A549 (cell line): ENCODE measurements at places on chromosomes 4 and X.

DNA sequence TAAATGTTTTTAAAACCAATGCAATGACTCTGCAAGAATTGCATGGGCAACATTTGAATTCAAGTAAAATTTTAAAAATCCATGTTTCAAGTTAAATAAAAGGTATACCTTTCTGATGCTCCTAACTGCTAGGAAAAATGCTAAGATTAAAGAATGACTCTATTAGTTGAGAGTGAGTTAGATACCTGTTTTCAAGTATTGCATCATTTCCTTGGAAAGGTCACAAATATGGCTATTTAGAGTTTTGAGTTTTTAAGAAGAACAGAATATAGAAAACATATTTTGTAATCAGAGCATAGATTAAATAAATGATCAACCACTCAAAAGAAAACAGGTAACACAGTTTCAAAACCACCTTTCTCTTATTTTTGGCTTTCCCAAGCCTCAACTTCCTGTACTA, 18.3 kb upstream of the NPY2R start:
- DNase-seq = no peak

- DNase-seq = peak; percentile 40
Measured at GRCh38 chrX:101595739-101596419, 21.9 kb downstream of the ARMCX6 start.

DNA sequence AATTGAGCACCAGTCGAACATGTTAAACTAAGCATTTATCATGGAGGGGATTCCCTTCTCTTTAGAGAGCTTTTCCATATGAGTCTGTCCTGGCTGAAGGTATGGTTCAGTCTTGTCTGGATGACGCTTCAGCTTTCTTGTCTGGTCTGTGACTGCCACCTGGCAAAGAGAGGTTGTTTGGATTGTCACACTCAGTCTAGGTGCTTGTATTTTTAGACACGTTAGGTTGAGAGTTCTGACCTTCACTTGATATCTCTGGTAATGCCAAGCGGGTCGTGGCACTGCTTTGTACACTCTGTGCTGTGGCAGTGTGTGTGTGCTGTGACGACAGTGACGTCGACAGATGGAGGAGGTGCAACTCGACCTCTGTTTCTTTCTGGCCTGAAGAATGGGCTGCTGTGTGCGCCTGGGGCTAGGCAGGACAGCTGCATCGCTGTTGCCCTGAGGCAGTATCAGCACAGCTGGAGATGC, 12.6 kb downstream of the NOCT start:
- DNase-seq = no peak

- no peak for DNase-seq
Measured at GRCh38 chr4:184331268-184331995, 113.8 kb upstream of the ENPP6 start.

DNA sequence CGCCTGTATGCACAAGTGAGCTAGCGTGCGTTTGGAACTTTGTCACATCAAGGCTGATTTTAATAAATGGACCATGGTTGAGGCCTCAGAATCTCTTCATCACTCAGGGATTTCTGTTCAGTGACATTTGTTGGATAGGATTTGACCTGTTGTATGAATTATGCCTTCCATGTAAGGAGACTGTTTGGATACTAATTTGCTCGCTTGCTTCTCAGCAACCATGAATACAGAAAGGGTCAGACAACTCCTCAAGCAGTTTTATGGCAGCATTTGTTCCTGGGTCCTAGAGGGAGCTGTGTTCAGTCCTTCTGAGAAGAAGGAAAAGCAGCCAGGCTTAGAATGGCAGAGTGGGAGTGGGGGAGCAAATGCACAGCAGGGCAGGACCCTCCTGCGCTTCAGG, 269.7 kb upstream of the LCORL start:
- no peak for DNase-seq

DNA sequence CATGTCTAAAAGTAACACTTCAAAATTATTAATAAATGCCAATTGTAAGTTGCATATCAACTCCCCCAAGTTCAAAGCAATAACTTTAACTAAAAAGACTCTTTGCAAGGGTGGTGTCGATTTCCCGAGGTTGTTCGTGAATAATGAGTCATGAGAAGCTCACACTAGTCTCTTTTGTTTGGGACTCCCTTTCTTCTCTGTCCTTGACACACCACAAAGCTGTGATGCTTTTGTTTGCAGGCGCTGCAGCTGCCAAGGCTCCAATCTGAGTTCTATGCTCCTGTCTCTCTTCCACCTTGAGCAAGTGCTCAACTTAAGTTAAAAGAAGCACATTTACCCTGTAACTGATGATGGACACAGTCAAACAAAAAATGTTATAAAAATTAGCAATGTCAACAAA, 65.9 kb downstream of the FAT1 start:
- no peak for DNase-seq

GRCh38 chr4:26056406-26056805, 142.4 kb downstream of the SMIM20 start:
- no peak for DNase-seq

DNA sequence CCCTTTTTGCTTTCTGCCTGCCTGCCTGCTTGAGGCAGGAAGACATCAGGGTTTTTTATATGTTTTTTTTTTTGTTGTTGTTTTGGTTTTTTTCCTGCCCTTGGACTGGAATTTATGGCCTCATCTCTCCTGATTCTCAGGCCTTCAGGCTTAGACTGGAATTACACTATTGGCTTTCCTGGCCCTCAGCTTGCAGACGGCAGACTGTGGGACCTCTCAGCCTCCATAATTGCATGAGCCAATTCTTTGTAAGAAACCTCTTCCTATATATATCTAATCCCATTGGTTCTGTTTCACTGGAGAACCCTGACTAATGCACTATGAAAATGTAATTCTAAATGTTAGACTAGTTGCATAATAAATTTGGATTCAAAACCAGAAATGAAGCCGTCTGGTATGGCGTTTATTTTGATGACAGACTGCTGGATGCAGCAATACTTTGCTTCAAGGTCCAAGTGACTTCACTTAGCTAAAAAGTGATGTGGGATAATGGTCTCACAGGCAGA, 59.0 kb downstream of the SEL1L3 start:
- no peak for DNase-seq

DNA sequence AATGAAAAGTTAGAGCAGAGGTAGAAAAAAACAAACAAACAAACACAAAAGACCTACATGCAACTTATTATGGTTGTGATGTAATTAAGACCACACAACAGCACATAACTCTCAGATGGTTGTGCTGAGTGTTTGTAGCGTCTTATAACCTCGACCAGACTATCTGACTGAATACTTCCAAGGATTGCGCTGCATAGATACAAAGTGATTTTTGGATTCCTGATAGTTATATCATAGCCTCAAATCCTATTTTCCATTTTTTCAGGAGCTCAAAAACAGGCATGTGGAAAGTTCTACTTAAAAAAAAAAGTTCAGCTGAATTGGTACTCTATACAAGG, 236.1 kb downstream of the SPRY1 start:
- DNase-seq = no peak

- no peak for DNase-seq
Measured at GRCh38 chr4:144357975-144358374, 217.5 kb upstream of the GYPA start.

GRCh38 chr4:127304356-127304755, 328.4 kb upstream of the INTU start:
- no peak for DNase-seq

GRCh38 chr4:136357556-136357955, 1174.7 kb downstream of the PCDH18 start:
- no peak for DNase-seq

GRCh38 chr4:7507381-7507780, 72.7 kb upstream of the PSAPL1 start:
- no peak for DNase-seq

- DNase-seq = no peak
Measured at GRCh38 chr4:182808673-182809416, 108.3 kb downstream of the DCTD start.

DNA sequence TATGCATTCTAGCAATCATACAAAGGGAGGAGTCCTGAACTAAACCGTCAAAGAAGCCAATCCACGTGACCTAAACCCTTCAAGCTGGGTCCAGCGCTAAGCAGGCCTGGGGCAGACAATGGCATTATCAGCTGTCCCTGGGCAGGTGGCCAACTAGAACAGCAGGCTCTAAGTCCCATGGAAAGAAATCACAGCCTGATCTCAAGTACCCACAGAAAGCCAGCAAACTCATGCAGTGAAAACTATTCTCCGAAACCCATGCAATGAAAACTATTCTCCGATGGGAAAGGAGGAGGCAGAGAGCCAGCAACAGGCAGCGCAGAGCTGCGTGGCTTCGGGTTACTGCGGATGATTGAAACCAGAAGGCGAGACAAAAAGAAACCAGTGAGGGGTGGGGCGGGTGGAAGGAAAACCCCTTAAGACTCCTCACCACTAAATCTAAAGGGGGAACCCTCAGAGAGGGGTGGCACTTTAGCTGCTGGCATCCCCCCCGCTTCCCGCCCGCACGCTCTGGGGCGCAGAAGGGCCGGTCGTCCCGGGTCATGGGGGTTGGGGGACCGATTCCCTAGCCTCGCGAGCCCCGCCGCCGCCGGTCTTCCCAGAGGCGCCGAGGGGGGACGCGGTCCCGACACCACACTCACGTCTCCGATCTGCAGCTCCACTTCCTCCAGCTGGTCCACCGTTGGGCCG, 567 bp downstream of the C4orf46 start:
- DNase-seq = peak; percentile 42

DNA sequence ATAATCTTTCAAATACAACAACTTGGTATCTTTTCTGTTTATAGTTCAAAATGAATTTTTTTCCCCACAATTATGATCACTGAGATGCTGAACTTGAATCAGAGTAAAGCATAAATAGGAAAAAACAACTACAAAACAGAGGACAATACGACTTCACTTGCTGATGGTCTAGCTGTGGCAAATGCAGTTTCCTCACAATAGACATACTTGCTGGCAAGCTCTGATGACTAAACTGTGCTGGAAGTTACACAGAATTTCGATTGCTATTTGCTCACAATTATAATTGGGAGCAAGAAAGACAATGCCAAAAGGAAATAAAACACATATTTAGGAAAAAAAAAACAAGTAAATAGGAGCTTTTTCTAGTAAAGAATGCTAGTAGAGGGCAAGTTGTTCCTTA, 14.7 kb downstream of the VEGFC start:
- DNase-seq = no peak

DNA sequence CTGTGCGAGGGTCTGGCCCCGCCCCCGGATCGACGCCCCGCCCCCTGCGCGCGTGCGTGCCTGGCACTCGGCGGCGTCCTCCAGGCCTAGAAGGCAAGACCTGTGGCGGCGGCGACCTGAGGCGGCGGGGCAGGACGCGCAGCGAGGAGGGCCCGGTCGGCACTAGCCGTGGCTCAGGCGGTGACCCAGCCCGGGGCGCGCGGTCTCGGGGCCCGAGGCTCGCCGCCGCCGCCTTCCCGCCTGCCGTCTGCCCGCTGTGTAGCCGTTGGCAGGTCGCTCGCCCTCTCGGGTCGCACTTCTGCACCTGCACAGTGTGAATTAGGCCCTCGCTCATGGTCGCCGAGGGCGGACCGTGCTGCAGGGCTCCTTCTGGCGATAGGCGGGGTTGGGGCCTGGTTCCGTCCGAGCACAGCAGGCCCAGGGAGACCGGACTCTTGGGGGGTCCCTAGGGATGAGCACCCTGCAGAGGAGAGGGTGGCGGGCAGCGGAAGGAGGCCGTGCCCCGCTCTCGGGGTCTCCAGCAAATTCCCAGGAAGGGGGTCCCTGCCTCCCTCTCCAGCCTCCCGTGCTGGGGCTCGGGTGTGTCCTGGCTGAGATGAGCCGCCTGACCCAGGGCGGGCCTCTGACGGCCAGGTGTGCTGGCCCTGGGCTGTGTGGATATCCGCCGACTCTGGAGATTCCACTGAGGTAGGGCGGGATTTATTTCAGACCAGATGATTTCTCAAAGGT, 557 bp upstream of the FAM53A start:
- no peak for DNase-seq

GRCh38 chrX:109352066-109352588, 129.8 kb downstream of the GUCY2F start:
- DNase-seq = no peak

GRCh38 chrX:119155416-119156035, 27.9 kb upstream of the KIAA1210 start:
- peak; percentile 47 for DNase-seq

- DNase-seq = no peak
Measured at GRCh38 chrX:13109817-13110216, 65.4 kb upstream of the FAM9C start.

DNA sequence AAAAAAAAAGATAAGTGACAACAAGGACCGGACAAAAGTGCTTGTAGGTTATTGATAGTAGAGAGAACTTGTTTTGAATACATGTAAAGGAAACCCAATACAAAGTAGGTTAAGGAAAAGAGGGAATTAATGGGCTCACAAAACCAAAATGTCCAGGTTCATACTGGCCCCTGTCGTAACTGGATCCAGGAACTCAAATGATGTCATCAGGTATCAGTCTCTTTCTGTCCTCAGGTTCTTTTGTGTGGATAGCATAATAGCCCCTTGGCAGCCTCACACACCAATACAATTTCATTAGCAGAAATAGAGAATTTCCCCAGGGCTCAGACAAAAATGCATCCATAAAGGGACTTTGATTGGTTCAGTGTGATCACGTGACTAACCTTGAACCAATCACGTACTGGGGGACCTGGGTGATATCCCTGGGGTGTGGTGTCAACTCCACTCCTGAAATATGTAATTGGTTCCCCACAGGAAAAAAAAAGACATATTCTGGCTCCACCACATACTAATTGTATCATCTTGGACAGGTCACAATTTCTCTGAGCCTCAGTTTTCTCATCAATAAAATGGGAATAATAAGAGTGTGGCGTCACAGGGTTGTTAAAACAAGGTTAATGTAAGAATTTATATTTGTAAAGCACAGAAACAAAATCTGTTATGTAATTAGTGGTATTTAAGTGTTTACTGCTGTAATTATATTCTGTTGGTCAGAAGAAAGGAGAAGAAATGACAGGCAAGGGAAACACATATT, 174.8 kb downstream of the PDGFRA start:
- no peak for DNase-seq

DNA sequence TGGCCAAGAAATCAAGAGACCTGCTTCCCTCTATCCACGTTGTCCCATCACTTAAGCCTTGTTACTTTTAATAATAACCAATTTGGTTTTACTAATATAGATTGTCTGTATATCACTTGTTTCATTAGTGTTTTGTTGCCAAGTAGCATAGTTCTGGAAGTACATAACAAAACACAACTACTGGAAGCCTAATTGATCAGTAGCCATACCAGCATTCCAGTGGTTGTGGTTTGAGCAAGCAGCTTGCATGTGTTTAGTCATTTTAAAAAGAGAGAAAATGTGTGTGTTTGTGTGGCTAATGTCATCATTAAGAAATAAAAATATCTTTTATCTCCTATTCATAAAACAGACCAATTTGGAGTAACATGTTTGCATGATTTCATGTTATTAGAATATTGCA, 70.8 kb downstream of the PTPN13 start:
- no peak for DNase-seq
